Liver (tissue), 10 donors: ENCODE measurements at places on chromosomes 1 and 21. TPM values are rescaled to one million over a fixed set of nuclear protein-coding genes. Genes with fewer than 3 reads are reported as not detected.

The ZYG11A gene
- polyA plus RNA-seq: 0.38 TPM

The ITPKB gene
- 0.61 TPM for polyA plus RNA-seq

The FALEC gene
- not detected for polyA plus RNA-seq

The SPOCD1 gene
- polyA plus RNA-seq: not detected

The OR2W3 gene
- polyA plus RNA-seq: not detected

The ANGPTL1 gene
- 2.6 TPM for polyA plus RNA-seq

- no peak overlapping the region for H3K27ac ChIP-seq
- no peak overlapping the region for H3K4me3 ChIP-seq
- DNase-seq: no peak
- no peaks in the 10 kb centered on the region for H3K4me1 ChIP-seq
Measured at GRCh38 chr1:186894415-186894814, 65.7 kb downstream of the PLA2G4A start.

DNA sequence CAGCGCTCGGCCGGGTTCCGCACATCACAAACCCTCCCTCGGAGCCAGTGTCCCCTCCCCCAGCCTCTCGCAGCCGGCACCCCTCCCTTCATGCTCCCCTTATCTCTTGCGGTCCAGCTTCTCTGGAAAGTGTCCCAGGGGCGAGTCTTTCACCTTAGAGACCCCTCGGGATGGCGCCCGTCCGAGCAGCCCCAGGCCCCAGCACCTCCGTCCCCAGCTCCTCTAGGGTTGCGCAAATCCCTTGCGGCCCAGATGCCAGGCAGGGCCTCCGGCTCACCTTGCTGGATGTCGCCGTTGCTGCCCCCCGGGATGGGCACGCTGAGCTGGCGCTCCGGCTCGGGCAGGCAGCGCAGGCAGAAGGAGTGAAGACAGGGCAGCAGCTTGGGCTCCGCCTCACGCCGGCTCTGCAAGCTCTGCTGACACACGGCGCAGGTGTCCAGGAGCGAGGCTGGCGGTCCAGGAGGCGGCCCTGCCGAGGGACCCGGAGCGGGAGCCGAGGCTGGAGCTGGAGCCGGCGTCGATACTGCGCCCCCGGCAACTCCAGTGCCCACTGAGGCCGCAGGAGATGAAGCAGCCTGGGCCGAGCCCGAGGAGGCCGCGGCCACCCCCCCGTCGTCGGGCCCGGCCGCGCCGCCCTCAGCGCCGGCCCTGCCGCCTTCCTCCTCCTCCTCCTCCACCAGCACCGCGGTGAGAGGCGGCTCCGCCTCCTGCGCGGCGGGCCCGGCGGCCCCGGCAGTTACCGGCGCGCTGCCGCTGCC, 550 bp downstream of the TRIM33 start:
- H3K4me1 ChIP-seq: peaks cover 10% of the 10 kb centered on the region
- DNase-seq: peak; percentile 76
- peak overlapping the region; percentile 82 for H3K4me3 ChIP-seq

DNA sequence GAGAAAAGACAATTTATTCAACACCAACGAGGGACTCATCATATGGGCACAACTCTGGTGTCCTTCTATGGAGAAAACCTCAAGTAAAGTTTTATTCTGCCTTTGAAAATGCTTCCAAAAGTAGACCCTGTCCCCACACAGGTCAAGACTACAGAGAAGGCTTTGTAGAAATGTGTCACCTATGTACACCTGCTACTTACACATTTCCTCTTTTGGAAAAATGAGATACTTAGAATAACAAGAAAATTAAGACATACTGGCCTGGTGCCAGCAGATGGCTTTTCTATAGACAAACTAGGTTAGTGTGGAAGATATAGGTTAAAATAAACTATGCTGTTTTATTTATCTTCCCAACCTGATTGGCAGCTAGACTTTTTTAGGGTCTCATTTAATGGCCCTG, 13.6 kb downstream of the POGK start:
- H3K27ac ChIP-seq: no peak overlapping the region
- peaks cover 57% of the 10 kb centered on the region for H3K36me3 ChIP-seq
- no peaks in the 10 kb centered on the region for H3K4me1 ChIP-seq
- no peaks in the 10 kb centered on the region for H3K27me3 ChIP-seq

GRCh38 chr21:25188677-25189079, 418.6 kb downstream of the MRPL39 start:
- no peak overlapping the region for H3K4me3 ChIP-seq
- H3K27ac ChIP-seq: no peak overlapping the region

DNA sequence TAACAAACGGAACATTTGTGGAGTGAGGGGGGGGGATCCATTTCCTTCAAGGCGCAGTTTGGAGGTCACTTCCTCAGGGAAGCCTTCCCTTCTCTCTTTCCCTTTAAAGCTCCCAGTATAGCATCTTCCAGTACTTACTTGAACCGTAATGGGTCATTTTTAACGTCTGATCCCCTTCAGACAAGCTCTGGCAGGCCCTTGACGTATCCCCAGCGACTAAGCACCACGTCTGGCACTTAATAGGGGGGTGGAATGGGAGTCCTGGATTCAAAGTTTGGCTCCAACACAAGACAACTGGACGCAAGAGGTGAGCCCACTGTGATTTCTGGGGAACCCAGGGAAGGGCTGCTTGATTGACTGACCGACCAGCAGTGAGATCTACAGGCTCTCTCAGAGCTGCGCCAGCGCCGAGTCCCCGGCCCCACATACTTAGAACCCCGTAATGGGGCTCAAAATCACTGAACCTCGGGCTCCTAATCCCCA, 441 bp downstream of the YARS1 start:
- no peaks in the 10 kb centered on the region for H3K27me3 ChIP-seq
- no peaks in the 10 kb centered on the region for H3K36me3 ChIP-seq
- peak overlapping the region; percentile 79 for H3K4me3 ChIP-seq
- no peaks in the 10 kb centered on the region for H3K4me1 ChIP-seq
- peak overlapping the region; percentile 97 for H3K27ac ChIP-seq

- no peaks in the 10 kb centered on the region for H3K27me3 ChIP-seq
- no peaks in the 10 kb centered on the region for H3K36me3 ChIP-seq
- H3K27ac ChIP-seq: no peak overlapping the region
- no peak for DNase-seq
Measured at GRCh38 chr1:174940646-174941175, 59.0 kb upstream of the CACYBP start.

DNA sequence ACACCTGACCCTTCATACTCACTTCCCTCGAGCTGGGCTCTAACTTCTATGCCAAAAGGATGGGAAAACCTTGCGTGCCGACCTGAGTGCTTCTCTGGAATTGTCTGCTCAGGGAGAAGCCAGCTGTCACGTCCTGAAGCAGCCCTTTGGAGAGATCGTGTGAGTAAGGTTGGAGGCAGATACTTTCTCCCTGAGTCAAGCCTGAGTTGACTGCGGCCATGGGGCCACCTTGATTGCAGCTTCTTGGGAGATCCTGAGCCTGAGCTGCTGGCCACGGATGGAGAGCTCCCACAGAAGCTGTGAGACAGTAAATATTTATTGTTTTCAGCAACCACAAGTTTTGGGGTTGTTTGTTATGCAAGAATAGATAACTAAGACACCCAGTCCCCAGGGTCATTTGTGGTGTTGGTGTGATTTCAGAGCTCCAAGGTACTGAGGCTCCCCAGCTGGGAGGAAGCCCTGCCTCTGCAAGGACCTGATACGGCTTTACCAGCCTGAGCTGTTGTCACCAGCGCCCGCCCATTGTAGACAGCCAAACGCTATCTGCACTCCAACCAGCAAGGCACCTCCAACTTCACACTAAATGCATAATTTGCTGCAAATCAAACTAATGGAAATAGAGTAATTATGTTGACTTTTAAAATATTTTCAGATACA, 531.6 kb downstream of the PTPRU start:
- H3K4me3 ChIP-seq: no peak overlapping the region
- H3K27me3 ChIP-seq: no peaks in the 10 kb centered on the region
- no peaks in the 10 kb centered on the region for H3K36me3 ChIP-seq
- DNase-seq: peak; percentile 10
- H3K27ac ChIP-seq: no peak overlapping the region
- no peaks in the 10 kb centered on the region for H3K4me1 ChIP-seq

- DNase-seq: no peak
- peak overlapping the region; percentile 6 for H3K27ac ChIP-seq
- no peak overlapping the region for H3K4me3 ChIP-seq
- H3K36me3 ChIP-seq: no peaks in the 10 kb centered on the region
- peaks cover 6% of the 10 kb centered on the region for H3K4me1 ChIP-seq
Measured at GRCh38 chr1:50852889-50853288, 107.2 kb downstream of the FAF1 start.

GRCh38 chr1:41599912-41600311, 115.4 kb upstream of the EDN2 start:
- H3K27me3 ChIP-seq: no peaks in the 10 kb centered on the region
- H3K27ac ChIP-seq: no peak overlapping the region
- no peaks in the 10 kb centered on the region for H3K4me1 ChIP-seq
- no peak for DNase-seq

DNA sequence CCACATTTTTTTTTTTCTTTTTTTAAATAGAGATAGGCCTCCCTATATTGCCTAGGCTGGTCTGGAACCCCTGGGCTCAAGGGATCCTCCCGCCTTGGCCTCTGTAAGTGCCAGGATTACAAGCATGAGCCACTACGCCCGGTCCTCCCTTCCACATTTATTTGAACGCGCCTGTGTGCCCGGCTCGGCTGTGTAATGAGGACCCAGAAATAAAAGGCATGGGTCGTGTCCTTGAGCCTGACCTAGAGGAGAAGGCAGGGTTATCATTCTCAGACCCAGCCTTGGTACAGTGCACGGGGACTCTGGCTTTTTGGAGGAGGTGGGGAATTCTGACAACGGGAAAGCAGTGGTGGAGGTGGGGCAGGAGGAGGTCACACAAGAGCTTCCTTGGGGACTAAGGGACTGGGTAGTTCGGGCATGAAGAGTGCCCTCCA, 841 bp downstream of the CENPF start:
- H3K4me1 ChIP-seq: peaks cover 4% of the 10 kb centered on the region
- no peaks in the 10 kb centered on the region for H3K27me3 ChIP-seq
- DNase-seq: no peak
- H3K4me3 ChIP-seq: no peak overlapping the region
- no peak overlapping the region for H3K27ac ChIP-seq

DNA sequence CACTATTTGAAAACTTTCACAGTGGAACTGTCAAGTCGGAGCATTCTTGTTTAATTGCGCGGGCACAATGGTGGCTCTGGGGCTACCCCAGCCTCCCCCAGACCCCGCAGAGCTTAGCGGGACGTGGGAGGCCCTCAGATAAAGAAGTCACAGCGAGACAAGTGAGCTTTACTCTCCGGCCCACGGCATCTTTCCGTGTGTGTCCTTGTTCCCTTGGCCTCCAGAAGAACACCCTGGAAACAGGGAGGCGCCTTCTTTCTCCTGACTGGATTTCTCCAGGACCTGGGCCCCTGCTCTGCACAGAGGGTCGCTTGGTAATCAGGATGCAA, 382.8 kb downstream of the RRAGC start:
- peaks cover 1% of the 10 kb centered on the region for H3K36me3 ChIP-seq
- no peaks in the 10 kb centered on the region for H3K4me1 ChIP-seq
- H3K4me3 ChIP-seq: no peak overlapping the region

GRCh38 chr1:211605603-211606331, 26.8 kb upstream of the SLC30A1 start:
- no peaks in the 10 kb centered on the region for H3K27me3 ChIP-seq
- H3K36me3 ChIP-seq: no peaks in the 10 kb centered on the region
- no peak for DNase-seq
- no peak overlapping the region for H3K4me3 ChIP-seq

DNA sequence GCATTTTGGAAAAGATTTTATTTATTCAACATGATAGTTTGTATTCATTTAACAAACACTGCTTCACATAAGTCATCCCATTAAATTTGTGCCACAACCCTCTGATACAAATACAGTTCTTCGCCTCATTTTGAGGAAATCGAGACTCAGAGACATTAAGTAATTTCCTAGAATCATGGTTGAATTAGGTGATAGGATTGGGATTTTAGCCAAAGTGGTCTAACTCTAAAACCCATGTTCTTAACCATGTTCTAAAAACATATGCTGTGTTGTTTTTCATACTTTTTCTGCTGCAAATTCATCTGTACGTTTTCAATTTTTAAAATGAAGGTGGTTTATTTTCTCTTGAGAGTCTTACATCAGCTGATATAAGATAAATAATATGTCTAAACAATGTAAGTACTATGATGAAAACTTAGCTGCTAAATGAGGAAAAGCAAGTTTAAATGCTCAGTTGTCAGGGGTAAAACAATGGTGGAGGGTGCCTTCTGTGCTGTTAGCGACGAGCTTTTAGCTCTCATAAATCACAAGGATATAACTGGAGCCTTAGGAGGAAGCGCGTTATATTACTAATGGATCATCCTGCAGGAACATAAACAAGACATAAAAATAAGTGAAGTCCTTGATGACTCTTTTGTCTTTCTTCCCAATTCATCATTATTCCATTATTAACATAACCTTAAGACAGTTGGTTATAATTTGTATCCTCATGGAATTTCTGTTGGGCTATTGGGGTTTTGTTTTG, 97.7 kb downstream of the CACHD1 start:
- no peak for DNase-seq
- no peak overlapping the region for H3K4me3 ChIP-seq
- no peak overlapping the region for H3K27ac ChIP-seq
- no peaks in the 10 kb centered on the region for H3K27me3 ChIP-seq
- H3K4me1 ChIP-seq: no peaks in the 10 kb centered on the region

GRCh38 chr1:153615406-153615805, 719 bp downstream of the S100A14 start:
- no peak overlapping the region for H3K4me3 ChIP-seq
- H3K4me1 ChIP-seq: peaks cover 46% of the 10 kb centered on the region
- no peak overlapping the region for H3K27ac ChIP-seq
- no peaks in the 10 kb centered on the region for H3K27me3 ChIP-seq
- no peaks in the 10 kb centered on the region for H3K36me3 ChIP-seq
- DNase-seq: no peak

GRCh38 chr1:53075206-53075605, 13.2 kb downstream of the PODN start:
- no peaks in the 10 kb centered on the region for H3K36me3 ChIP-seq
- no peaks in the 10 kb centered on the region for H3K27me3 ChIP-seq
- H3K4me3 ChIP-seq: no peak overlapping the region
- H3K4me1 ChIP-seq: no peaks in the 10 kb centered on the region
- DNase-seq: no peak
- no peak overlapping the region for H3K27ac ChIP-seq

DNA sequence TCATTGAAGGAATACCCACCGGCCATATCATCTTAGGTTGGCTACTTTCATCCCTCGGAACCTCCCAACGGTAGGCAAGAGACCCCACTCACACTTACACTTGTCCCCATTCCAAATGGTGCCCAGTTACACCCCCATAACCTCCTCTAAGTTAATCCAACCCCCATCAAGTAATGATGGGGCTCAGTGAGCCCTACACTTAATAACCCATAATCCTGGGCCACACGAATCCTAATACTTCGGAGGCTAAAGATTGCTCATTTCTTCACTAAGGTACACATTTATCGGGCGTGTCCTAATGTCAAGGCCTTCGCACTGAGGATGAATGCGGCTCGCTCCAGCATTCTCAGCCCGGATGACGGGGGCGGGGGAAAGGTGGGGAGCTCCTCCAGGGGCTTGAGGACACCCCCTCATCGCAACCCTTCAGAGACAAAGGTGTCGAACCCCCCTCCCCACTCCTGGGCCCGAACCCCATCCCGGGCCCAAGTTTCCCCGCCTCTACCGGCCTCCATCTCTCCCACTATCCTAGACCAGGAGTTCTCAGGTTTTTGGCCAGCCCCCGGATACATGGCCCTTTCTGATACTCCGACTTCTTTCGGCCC, 435 bp downstream of the ILF2 start:
- peak overlapping the region; percentile 89 for H3K27ac ChIP-seq
- H3K4me1 ChIP-seq: peaks cover 26% of the 10 kb centered on the region
- H3K36me3 ChIP-seq: peaks cover 10% of the 10 kb centered on the region
- H3K27me3 ChIP-seq: no peaks in the 10 kb centered on the region
- no peak for DNase-seq
- H3K4me3 ChIP-seq: peak overlapping the region; percentile 70
